ENCODE measurements at places on chromosomes 7 and 10.

DNA sequence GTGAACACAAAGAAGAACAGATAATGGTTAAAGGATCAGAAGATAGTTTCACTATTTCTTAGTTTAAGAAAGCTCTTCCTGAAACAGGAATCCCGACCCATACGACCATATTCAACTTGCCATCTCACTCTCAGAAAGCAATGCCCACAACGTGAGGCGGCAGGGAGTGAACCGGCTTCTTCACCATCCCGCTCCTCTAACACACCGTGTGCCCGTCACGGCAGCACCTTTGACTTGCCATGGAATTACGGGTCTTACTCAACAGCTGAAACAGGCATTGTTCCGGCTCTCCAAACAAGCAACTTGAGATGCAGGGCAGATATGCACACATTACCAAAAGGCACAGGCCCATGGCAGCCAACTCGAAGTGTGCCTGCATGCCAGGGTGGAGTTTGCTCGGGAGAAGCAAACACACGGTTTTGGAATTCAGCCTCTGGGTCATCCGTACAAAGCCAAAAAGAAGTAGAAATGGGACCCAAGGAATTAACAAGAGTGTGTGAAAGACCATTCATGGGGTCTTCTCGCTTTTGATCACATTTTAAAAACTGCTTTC is 293.6 kb downstream of the DNAJB6 start:
- no peak for DNase-seq

- no peak for DNase-seq
Measured at GRCh38 chr7:24781106-24781505, 23.8 kb upstream of the GSDME start.

GRCh38 chr7:108589874-108590273 is 20.2 kb downstream of the DNAJB9 start:
- no peak for DNase-seq

DNA sequence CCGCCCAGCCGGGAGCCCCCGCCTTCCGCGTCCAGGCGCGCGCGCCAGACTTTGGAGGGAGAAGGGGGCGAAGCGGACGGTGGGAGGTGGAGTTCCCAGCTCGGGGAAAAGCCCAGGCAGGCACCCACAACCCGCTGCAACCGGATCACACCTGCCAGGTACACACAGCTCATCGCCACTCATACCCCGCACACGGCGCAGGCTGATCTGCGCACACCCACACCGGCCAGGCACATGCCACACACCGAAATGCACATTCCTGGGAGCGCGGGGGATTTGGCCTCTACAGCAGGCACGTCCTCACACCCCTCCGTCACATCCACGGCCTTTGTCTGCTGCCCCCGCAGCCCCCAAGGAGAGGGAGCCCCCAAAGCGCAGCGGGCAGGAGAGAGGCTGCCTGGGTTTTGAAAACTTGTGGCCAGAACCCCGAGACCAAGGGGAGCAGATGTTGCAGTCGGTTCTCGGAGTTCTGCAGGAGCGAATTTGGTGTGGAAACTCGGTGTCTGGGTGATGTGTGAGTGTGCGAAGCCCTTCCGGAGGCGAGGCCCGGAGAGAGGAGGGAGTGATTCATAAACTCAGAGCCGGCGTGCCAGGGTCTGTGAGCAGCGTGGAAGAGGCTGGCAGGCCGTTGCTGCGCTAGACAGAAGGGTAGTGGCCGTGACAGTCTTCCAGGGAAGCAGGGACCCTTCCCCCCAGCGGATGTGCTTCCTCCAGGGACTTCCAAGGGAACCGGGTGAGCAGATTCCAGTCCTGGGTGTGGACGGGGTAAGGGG is 734 bp downstream of the CHST3 start:
- DNase-seq, result no peak

All from GOT3 (cell line).